EH (cell line): ENCODE measurements at places on chromosomes 4 and X.

GRCh38 chr4:15755321-15756155 is 22.6 kb upstream of the CD38 start:
- DNase-seq, result peak; percentile 50

DNA sequence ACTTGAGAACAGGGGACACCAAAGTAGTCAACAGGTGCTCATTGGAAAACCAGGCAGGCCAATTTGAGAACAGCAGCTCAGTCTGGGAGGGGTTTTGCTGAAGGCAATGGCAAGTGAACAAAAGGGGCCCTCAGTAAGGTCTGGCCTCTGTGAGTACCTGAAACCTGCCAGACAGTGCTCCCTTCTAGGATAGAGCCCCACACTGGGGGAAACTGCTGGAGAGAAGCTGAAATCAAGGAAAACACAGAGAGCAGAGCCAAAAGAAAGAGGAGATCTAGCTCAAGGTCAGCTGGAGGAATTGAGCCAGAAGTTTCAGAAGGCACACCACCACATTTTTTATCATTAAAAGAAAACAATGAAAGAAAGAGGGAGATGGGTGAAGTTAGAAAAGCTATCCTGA is 28.2 kb downstream of the PNMA6E start:
- no peak for DNase-seq

DNA sequence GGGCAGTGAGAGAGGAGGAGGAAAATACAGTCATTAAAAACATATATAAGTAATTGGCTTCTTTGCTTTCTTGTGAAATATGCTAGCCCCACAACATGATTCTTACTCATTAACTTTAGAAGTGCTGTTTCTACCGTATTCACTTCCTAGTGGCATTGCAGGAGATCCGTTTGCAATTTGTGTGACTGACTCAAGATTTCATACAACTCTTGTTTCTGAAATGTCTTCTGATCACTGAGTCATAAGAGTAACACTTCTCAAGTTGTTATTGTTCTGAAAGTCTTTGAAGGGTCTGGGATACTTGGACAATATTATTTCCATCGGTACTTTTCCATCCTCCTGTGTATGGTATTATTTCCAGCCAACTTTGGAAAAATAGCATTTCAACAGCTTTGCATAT is 310.8 kb downstream of the PACRGL start:
- no peak for DNase-seq

DNA sequence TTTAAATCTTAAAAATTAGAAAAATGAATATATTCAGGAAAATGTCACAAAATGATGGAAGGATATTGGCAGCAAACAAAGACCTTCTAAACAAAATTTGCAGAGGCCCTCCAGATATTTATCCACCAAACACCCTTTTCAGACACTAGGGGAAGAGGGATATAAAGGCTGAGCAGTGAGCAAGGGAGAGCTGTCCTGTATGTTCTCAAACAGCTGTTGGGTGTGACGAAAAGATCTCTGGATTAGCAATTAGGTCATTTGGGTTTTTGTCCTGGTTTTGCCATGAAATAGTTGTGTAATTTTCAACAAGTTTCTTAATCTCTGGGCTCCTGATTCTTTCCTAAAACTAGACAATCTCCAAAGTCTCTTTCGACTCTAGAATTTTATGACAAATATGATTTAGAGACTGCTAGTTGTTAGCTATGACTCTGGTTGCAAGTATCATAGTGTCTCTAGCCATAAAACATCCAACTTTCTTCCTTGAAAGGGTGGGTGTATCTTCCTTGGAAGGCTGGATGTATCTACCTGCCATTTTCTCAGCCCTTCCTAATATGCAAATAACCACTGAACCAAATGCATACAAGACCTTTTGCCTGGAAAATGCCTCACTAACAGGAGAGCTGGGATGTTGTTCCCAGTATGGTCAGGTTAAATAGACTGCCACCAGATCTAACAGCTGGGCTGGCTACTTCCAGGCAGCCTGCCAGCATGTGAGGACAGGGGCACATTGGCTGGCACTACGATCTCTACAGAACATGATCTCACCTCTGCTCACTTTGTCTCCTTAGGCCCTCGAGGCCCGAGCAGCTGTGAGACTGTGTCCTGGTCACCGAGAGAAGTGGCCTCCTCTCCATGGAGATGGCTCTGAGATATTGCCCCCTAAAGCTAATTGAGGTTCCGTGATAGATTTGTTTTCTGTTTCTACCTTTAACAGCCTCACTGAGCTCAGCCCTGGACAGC is 225.5 kb upstream of the JADE1 start:
- no peak for DNase-seq
